Daoy (cell line): ENCODE measurements at places on chromosomes 6 and 20. TPM values are rescaled to one million over a fixed set of nuclear protein-coding genes. Genes with fewer than 3 reads are reported as not detected.

The KCNG1 gene
- 71.9 and 91.3 TPM in 2 replicates for total RNA-seq

The BHLHE23 gene
- total RNA-seq = not detected in 2 replicates

The GZF1 gene
- total RNA-seq = 5.8 and 8.1 TPM in 2 replicates

The FAM209B gene
- not detected in 2 replicates for total RNA-seq

The FAM83B gene
- 0.33 TPM in 1 of 2 replicates, not detected in the other for total RNA-seq
